ENCODE measurements at places on chromosomes 12 and 14.

DNA sequence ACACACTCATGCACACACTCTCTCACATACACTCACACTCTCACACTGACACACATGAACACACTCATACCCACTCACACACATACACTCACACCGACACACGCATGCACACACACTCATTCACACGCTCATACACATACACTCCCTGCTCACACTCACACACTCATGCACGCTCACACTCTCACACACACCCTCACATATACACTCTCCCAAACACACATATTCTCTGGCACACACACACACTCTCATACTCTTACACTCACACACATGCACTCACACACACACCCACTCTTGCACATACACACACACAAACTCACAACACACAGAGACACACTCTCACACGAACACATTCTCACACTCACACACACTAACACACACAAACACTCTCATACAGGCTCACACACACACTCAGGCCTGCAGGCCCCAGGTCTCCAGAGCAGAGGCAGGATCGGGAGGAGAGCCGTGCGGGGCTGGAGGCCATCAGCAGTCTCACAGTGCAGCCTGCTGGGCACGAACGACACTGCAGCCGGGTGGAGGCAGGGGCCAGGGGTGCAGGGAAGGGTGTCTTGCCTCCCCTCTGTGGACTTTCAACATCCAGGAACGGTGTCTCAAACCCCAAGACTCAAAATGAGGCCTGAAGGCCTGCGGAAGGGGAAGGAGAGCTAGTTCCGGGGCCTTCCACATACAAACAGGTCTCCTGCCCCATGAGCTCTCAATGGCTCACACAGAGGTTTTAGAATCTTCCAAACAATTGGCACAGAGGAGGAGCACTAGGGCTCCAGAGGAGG is 148.7 kb downstream of the ANO2 start:
- peak; percentile 65 for DNase-seq

DNA sequence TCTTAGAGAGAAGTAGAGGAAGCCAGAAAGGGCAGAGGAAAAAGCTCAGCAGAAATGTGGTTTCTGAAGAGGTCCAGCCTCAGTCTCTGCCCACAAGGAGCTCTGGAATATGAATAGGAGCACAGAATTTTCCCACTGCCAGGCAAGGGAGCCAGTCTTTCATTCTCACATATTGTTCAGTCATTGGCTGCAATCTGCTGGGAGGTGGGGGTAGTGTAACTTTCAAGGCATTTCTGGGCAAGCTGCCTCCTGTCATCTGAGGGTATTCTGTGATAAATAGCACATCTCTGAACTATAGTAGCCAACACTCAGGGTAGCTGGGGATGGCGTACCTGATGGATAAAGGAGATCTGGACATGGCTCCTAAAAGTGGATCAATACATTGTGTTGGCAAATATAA is 127.2 kb downstream of the LRRK2 start:
- no peak for DNase-seq

- DNase-seq: no peak
Observed at GRCh38 chr12:113006641-113007040, 28.3 kb downstream of the OAS2 start.

- no peak for DNase-seq
Observed at GRCh38 chr12:79645235-79645630, 45.5 kb downstream of the PAWR start.

- DNase-seq: no peak
Observed at GRCh38 chr12:103556890-103557627, 30.0 kb upstream of the STAB2 start.

DNA sequence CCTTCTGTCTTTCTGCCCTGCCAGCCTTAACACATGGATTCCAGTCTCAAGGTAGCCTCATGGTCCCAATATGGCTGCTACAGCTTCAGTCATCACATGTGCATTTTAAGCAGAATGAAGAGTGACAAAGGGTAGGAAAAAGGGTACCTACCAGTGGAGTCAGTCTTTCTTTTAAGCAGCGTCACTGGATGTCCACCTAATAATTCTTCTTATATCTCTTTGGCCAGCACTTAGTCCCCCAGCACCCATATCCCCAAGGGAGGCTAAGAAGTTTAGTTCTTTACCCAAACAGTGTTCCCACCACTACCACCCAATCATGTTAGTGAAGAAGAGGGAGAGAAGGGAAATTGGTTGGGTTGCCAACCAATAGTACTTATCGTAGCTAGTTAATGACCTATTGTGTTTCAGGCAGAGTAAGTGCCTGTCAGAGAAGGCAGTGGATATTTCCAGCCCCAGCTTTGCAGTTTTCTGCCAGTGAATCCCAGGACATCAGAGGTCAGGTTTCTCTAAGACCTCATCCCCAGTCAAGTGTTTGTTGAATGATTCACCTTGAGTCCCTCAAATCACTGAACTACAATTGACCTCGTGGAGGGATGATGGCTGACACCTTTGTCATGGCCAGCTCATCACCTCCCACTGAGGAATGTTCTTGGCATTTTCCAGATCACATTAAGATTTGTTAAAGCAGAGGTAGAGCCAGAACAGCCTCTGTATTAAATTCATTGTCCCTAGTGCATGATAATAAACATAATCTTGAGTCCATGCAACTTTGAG is 250.9 kb upstream of the CRY1 start:
- no peak for DNase-seq

- DNase-seq: no peak
Observed at GRCh38 chr14:51844081-51844881, 16.1 kb upstream of the GNG2 start.

GRCh38 chr14:76133103-76133502 is 18.6 kb upstream of the GPATCH2L start:
- peak; percentile 48 for DNase-seq

DNA sequence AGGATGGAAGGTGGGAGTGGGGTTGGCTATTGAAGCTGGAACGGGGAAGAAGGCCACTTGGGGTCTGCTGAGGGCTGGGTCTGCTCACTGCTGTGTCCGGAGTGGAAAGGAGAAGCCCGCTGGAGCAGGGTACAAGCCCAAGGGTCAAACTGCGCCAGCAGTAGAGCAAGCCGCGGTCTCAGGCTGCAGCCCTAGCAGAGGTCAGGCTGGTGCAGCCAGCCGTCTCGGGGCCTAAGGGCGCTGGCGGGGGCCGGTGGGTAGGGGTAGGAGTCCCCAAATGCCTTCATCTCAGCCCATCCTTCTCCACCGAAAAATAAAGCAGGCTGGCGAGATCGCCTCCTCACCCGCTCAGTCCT is 718 bp upstream of the JDP2 start:
- DNase-seq: peak; percentile 31

GRCh38 chr12:108568338-108569154 is 6.2 kb downstream of the ISCU start:
- no peak for DNase-seq

GRCh38 chr12:3071107-3071506 is 6.1 kb upstream of the TSPAN9 start:
- DNase-seq: no peak

DNA sequence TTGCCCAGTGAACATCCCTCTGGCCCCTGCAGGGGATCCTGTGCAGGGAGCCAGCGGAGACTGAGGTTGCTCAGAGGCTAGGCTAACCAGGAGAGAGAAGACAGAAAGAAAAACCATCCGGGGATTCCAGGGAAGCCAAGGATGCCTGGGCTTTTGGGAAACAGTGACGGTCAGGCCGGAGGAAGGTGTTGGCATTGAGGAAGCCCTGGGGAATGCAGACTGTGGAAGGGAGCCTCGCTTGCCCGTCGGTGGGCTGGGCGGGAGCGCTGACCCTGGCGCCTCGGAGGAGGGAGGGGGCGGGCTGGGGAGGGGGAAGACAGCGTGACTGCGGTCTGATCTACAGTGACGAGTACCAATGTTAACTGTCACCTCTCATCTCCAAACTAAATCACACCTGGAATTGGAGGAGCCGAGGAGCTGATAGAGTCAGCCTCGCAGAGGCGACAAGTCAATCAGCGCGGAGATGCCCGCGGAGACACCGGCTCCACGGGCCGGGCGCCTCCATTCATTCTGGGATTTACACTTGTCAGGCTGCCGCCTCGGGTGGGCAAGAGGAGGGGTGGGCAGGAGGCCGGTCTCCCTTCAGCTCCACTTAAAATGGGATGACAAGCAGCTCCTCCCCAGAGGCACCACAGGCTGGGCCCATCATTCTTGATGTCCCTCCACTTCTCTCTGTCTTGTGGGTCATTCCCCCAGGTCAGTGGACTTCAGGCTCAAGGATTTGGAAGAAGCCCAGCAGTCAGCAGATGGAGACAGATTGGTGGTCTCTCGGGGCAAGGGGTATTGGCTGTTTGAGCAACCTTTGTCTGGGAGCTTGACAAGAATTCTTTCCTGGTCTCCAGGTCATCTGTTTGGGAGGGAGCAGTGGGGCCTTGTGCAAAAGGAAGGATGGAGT is 20.4 kb upstream of the GPATCH2L start:
- no peak for DNase-seq

- peak; percentile 42 for DNase-seq
Observed at GRCh38 chr14:101188571-101188915, 285.0 kb upstream of the RTL1 start.

DNA sequence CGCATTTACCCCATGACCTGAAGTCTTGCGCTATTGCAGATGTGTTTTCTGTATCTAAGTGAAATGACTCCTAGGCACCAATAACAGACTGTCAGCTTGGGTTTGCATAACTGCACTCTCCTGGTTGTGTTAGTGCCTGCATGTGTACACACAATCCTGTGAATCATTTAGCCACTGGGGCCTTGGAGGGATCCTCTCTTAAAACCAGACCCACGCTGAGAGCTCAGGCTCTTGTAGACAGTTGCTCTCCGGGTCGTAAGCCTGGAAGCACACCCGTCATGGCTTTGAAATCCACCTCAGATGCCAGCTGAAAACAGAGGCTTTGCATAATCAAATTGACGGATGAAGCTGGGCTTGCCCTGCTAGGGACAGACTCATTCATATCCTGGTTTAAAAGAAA is 79.2 kb upstream of the RBM19 start:
- DNase-seq: peak; percentile 65

- no peak for DNase-seq
Observed at GRCh38 chr12:132500142-132500855, 10.3 kb downstream of the FBRSL1 start.

GRCh38 chr12:22262309-22262708 is 72.2 kb downstream of the ST8SIA1 start:
- DNase-seq: peak; percentile 55

DNA sequence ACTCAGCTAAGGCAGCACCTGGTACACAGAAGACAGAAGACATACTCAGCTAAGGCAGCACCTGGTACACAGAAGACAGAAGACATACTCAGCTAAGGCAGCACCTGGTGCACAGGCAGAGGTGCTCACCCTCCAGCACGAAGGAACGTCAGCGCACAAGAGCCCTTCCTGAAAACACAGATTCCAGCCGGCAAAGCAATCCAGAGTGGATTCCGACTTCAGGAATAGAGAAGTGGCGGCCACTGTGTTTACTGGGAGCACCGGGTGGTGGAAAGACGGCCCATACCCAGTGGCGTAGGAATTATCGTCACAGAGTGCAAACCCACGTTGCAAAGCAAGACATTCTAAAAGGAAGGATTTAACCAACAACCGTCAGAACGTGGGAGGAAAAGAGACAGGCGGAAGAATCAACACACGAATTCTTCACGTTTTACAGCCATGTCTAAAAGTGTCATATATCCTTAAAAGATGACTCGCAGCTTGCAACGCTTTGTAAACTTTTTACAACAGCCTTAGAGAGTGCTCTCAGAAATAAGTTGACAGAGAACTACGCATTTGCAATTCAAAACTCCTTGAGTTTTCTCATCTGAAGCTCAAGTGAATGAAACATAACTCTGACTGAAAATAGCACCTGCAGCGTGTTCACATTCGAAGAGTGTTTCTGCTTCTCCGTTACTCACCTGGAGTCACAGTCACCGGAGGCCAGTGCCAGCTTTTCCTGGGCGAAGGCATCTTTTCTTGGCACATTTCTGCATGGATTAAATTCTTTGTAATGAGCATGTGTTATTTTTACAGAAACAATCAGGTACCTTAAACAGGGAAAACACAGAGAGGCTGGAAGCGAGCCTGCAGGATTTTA is 55.8 kb upstream of the GALNT9 start:
- DNase-seq: no peak

- no peak for DNase-seq
Observed at GRCh38 chr12:53967421-53967925, 5.5 kb upstream of the HOXC11 start.

GRCh38 chr12:569091-569676 is 94.1 kb downstream of the NINJ2 start:
- DNase-seq: no peak

GRCh38 chr12:132454933-132455418 is 35.0 kb upstream of the FBRSL1 start:
- DNase-seq: no peak

- DNase-seq: no peak
Observed at GRCh38 chr12:1747609-1748008, 56.7 kb downstream of the ADIPOR2 start.

- no peak for DNase-seq
Observed at GRCh38 chr12:53626702-53627169, 554 bp upstream of the ATF7 start.

- DNase-seq: no peak
Observed at GRCh38 chr12:32379213-32379612, 20.1 kb upstream of the FGD4 start.

DNA sequence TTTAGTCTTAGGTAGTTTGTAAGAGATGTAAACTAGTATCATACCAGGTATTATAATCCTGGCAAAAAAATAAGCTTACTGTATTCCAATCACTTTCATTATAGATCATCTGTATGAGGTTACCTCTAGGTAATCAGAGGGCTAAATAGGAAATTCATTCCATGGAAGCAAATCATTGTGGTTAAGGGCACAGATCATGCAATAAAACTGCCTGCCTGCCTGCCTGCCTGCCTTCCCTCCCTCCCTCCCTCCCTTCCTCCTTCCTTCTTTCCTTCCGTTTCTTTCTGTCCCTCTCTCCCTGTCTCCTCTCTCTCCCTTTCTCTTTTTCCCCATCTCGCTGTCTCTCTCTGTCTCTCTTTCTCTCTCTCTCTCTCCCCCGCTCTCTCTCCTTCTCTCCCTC is 3.2 kb upstream of the CLEC9A start:
- no peak for DNase-seq

- no peak for DNase-seq
Observed at GRCh38 chr12:10027721-10028120, 2.8 kb upstream of the CLEC9A start.

GRCh38 chr12:26229910-26230309 is 34.5 kb downstream of the SSPN start:
- no peak for DNase-seq

DNA sequence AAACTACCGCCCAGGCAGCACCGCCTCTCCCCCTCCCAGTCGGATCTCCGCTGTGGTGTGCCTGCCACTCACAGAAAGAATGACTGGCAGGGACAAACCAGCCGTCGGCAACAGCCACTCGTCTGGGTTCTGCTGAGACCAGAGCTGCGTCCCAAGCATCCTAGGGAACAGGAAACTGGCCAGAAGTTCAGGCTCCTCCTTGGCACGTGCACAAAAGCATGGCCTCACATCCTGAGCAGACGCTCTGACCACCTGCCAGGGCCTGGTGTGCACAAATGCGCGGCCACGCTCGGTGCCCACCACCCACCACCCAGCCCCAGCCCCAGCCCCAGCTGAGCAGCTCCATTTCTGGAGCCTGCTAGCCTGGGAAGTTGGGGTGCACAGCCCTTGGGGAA is 214.8 kb downstream of the DPF3 start:
- DNase-seq: no peak

All from retina (tissue), 1 donor.